ENCODE measurements at places on chromosomes 5 and 9.

GRCh38 chr5:17995997-17996396 is 361.7 kb downstream of the TAF11L14 start:
- DNase-seq: no peak

DNA sequence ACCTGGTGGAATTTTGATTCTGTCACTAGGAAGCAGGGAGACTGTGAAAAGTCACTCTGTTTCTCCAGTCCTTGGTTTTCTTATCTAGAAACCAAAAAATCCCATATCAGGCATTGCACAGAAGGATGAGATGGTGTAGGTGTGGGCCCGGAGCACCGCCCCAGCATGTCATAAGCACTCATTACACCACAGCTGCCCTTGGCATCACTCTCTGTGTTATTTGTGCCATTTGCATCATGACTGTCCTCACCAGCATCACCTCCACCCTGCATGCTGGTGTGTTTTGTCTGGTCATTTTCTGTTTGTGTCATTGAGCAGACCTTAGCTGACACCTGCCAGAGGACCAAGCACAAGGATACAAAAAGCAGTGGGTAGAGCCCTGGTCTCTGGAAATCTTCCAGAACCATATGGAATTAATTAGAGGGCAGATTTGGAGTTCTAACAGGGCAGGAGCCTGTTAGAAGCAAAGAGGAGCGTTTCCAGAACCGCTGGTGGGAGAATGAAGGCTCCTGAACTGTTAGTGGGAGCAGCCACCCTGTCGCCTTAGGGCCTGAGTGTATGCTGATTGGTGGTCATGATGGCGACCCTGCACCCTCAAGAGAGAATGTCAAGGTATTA is 99.3 kb downstream of the AMBP start:
- no peak for DNase-seq

- DNase-seq: no peak
These were observed 145.3 kb upstream of the SMARCA2 start for GRCh38 chr9:1869843-1870242.

DNA sequence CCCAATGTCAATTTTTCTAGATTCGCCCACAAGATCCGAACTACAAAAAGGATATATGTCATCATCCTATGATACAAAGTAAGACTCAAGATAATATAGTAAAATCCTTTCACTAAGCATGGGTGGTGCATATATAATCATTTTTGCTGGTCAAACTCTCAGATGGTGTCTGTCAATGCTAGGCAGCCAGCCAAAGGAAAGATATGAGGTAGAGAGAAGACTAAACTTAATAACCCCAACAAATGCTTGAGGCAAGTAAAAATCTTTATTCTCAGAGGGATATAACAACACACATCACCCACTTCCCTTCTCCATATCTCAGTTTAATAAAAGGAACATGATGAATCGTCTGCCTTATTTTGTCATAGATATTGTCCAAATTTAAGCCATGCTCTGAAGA is 841.2 kb upstream of the DMAC1 start:
- no peak for DNase-seq

GRCh38 chr5:120236360-120236759 is 227.7 kb upstream of the PRR16 start:
- no peak for DNase-seq

DNA sequence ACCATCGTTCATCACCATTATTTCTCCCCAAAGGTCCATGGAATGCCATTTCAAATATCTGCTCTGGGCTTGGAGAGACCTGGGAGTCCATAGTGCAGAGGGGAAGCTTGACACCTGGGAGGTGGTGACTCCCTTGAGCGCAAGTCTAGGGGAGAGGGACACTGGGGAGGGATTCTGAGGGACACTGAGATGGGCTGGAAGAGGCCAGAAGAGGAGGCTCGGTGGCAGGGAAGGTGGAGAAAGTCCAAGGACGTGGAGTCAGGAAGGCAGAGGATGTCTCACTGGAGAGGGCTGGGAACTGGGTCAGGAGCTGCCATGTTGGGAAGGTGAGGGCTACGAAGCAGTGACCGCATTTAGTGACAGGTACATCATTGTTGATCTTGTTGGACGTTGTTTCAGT is 160.3 kb upstream of the MVB12B start:
- DNase-seq: no peak

All from nucleus accumbens (tissue), 56 donors.